ENCODE measurements at places on chromosomes 3 and 15.

- DNase-seq = peak; percentile 38
Measured at GRCh38 chr3:122299872-122300460, 25.1 kb upstream of the CSTA start.

- peak; percentile 69 for DNase-seq
Measured at GRCh38 chr15:90665288-90666134, 51.6 kb upstream of the BLM start.

GRCh38 chr3:133973249-133973980, 56.3 kb downstream of the SLCO2A1 start:
- DNase-seq = no peak

DNA sequence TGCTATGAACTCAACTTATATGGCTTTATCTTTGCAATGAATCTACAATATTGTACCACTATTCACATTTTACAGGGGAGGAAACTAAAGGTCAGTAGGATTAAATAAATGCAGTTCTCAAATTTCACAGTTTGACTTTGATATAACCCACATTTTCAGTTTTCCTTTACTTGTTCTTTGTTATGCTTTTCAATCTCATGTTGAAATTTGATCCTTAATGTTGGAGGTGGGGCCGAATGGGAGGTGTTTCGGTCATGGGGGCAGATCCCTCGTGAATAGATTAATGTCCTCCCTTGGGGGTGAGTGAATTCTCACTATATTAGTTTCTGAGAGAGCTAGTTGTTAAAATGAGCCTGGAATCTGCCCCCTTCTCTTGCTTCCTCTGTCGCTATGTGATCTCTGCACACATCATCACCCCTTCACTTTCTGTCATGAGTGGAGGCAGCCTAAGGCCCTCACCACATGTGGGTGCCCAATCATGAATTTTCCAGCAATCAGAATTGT, 44.7 kb downstream of the CD200 start:
- DNase-seq = no peak

DNA sequence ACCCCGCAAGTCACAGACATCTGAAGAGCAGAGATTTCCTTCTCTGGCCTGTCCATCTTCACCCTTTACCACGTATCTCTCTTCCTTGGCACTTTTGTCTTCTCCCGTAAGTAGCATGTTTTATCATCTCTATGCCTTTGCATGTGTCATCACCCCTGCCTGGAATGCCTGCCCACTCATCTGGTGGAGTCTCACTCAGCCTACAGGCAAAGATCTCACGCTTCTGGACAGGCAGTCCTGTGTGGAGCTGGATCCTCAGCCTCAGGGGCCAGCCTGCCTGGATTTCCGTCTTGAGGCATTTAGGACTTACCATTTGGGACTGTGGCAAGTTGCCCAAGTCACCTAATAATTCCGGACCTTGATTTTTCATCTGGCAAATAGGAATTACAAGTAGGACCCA, 114.3 kb upstream of the CACNA2D3 start:
- DNase-seq = no peak

DNA sequence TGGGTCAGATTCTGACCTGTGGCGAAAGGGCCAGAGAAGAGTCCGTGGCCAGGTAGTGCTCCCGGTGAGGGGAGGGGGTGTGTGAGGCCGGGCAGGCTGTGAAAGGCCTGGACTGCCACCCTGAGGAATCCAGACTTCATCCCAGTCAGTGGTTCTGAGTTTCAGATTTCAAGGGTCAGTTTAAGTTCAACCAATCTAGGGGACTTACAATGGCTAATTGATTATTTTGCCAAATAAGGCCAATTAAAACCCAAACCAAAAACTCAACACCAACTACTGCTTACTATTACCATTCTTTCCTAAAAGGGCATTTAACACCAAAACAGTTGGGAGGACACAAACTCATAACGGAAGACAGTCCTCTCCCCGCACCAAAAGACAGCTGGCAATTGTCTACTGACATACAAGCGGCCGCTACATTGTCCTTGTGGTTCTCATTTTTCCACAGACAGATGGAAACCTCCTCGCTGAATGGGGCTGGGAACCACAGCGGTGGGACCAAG, 30.5 kb downstream of the TMEM44 start:
- DNase-seq = no peak

- no peak for DNase-seq
Measured at GRCh38 chr3:16279010-16279801, 14.2 kb downstream of the OXNAD1 start.

DNA sequence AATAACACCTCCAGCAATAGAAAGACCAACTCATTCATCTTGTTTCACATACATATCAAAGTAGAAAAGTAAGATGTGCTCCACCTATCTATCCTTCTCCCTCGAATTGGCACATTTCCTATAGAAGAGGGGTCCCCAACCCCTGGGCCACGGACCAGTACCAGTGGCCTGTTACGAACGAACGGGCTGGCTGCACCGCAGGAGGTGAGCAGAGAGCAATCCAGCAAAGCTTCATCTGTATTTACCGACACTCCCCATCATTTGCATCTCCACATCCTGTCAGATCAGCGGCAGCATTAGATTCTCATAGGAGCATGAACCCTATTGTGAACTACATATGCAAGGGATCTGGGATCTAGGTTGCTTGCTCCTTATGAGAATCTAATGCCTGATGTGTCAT, 95.0 kb upstream of the CGNL1 start:
- no peak for DNase-seq

- no peak for DNase-seq
Measured at GRCh38 chr3:196631682-196632045, 7.8 kb upstream of the NRROS start.

- DNase-seq = no peak
Measured at GRCh38 chr15:45428491-45428890, 50.1 kb upstream of the GATM start.

DNA sequence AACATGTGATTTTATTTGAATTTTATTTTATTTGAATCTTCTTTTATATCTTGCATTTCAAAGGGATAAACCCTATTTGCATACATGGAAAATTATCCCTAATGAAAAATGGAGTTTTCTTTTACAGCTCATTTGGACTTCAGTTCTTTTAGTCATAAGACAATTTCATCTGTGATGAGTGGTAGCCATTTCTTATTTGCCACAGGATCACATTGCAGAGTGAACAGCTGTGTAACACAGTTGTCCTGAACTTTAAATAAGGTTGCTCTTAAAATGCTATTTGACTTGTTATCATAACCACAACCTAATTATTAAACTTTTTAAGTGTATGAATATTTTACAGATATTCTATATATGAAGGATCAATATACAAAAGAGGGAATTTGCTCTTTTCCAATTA, 221.7 kb upstream of the ROPN1 start:
- no peak for DNase-seq

GRCh38 chr3:153979418-153980251, 141.6 kb upstream of the ARHGEF26 start:
- no peak for DNase-seq

Measured in Calu3 (cell line).